ENCODE measurements at places on chromosomes 4 and X.

DNA sequence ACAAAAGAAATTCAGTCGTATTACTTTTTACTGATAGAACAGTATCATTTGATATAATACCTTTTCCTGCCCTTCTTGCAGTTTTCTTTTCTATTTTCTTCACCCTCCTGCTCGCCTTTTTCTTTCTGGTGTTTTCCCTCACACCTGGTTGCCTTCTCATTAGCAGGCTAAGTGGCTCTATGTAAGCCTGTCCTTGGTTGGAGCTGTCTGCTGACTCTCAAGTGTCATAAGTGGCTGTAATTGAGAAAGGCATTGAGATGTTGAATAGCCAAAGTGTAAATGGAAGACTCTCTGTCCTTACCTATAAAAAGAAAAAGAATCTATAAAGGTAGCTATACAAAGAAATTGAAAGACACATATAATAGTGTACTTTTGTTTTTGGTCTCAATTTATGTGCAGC is 180.7 kb downstream of the ADGRL3 start:
- H3K4me1 ChIP-seq, result no peaks in the 10 kb centered on the region
- no peak for DNase-seq
- no peak overlapping the region for H3K27ac ChIP-seq
- H3K4me3 ChIP-seq, result no peak overlapping the region
- H3K27me3 ChIP-seq, result no peaks in the 10 kb centered on the region

DNA sequence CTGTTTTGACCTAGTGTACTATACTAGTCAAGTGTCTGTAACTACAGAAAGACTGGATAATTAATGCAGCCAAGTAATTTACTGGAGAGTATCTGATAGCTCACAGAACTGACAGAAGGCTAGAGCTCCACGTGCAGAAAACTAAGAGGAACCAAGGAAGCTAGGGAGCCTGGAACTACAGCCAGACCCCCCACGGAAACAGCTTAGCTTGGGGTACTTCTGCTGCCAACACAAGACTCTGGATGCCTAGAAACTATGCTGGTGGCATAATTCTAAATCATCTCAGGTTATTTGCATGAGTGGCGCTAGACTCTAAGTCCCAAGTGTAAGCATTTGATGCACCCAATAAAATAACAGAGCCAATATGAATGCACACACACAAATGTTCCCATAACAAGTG is 26.5 kb downstream of the HUWE1 start:
- DNase-seq, result no peak
- H3K27ac ChIP-seq, result no peak overlapping the region
- H3K4me3 ChIP-seq, result no peak overlapping the region
- H3K4me1 ChIP-seq, result peaks cover 50% of the 10 kb centered on the region
- H3K36me3 ChIP-seq, result peaks cover 51% of the 10 kb centered on the region

- H3K27me3 ChIP-seq, result no peaks in the 10 kb centered on the region
- H3K36me3 ChIP-seq, result peaks cover 8% of the 10 kb centered on the region
- H3K4me3 ChIP-seq, result no peak overlapping the region
- no peak overlapping the region for H3K27ac ChIP-seq
These were observed 21.6 kb downstream of the TEC start for GRCh38 chr4:48247878-48248558.

DNA sequence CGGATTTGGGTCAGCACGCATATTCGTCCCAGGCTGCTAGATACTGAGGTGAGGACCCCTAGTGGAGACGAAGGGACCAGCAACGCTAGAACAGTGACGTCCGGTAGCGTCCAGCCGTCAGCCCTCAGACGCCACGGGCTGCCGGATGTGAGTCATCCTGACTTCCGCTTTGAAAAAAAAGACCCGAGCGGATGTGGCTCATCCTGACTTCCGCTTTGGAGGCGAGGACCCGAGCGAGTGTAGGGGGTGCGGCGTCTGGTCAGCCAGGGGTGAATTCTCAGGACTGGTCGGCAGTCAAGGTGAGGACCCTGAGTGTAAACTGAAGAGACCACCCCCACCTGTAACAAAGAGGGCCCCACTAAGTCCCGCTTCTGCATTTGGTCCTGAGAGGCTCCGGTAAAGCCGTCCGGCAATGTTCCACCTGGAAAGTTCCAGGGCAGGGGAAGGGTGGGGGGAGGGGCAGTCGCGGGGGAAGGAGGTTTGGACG is at the start of gene MAGEB2:
TSS of gene MAGEB2 (plus strand) at position 207 of the 487 bp plus-strand sequence. CDS start 3,018 bp downstream, outside the sequence.
- H3K36me3 ChIP-seq, result no peaks in the 10 kb centered on the region
- no peak within 1 kb of the TSS for H3K27ac ChIP-seq
- peaks cover 3% of the 10 kb centered on the region for H3K27me3 ChIP-seq
- no peak for DNase-seq

GRCh38 chr4:52241916-52242315 is 190.8 kb downstream of the SPATA18 start:
- no peak overlapping the region for H3K4me3 ChIP-seq
- H3K36me3 ChIP-seq, result peaks cover 5% of the 10 kb centered on the region
- H3K27me3 ChIP-seq, result peaks cover 5% of the 10 kb centered on the region
- H3K27ac ChIP-seq, result no peak overlapping the region
- DNase-seq, result no peak

DNA sequence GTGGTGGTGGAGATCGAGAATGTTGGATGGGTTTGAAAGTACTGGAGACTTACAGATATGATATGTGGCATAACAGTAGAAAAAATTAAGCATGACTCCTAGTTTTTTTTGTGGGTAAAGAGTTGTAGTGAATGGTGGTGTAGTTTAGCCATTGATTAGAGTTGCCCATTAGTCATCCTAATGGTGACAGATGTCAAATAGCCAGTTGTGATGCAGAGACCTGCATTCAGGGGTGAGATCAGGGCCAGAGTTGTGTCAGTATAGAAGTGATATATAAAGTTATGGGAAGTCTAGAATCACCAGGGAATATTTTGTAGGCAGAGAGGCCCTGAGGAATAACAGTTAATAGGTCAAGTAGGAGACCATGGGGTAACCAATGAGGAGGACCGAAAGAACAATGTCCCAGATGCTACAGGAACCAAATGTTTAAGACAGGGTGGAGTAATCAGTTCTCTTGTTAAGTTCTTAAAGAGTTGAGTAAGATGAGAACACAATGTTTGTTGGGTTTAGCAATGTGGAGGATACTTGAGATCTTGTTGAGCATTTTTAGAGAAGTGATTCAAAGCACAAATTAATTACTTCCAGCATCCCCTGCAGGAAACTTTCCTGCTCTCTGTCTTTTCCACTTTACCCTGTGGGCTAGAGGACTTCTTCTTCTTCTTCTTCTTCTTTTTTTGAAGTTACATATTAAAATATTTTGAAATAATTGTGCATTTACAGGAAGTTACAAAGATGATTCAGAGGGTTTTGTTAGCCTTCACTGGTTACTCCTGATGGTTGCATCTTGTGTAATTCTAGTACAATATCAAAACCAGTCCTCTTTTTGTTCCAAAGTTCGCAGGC is 13.3 kb downstream of the SGMS2 start:
- H3K4me3 ChIP-seq, result no peak overlapping the region
- no peak for DNase-seq
- no peaks in the 10 kb centered on the region for H3K36me3 ChIP-seq
- H3K27me3 ChIP-seq, result peaks cover 13% of the 10 kb centered on the region

DNA sequence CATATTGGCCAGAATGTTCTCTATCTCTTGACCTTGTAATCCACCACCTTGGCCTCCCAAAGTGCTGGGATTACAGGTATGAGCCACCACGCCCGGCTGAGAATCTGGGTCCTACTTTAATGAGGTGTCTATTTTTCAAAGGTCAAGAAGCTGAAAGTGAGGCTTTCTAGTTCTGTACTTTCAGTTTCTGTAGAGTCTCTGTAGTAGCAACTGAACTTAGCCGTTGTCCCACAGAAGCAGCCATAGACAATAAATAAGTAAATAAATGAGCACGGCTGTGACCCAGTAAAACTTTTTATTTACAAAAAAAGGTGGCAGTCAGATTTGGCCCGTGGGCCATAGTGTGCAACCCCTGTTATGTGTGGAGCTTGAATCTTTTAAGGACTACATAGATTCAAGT is 92.0 kb downstream of the FNIP2 start:
- H3K27me3 ChIP-seq, result no peaks in the 10 kb centered on the region
- no peak for DNase-seq
- H3K4me3 ChIP-seq, result no peak overlapping the region
- H3K4me1 ChIP-seq, result no peaks in the 10 kb centered on the region
- no peak overlapping the region for H3K27ac ChIP-seq

DNA sequence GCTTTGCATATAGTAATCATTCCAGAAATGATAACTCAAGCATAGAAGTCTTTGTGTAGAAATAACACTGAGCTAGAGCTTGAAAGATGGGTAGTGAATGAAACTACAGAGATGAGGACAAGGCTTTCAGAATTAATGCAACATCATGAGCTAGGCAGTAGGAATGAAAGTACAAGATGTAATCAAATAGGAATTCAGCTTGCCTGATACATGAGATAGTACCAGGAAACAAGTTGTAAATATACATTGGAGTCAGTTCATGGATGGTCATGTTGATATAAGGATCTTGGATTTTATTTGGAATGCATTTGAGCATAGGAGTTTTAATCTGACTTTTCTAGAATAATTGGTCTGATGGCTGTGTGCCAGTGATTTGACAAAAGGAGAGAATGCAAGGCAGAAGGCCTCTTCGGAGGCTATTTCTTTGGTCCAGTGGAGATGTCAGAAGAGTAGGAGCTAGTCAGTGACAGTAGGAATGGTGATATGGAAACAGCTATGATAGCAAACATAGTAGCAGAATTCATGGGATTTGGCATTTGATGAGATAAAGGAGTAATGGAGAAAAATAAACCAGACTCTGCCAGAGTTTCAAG is 206.4 kb upstream of the PACRGL start:
- no peaks in the 10 kb centered on the region for H3K27me3 ChIP-seq
- no peak for DNase-seq
- H3K27ac ChIP-seq, result no peak overlapping the region

DNA sequence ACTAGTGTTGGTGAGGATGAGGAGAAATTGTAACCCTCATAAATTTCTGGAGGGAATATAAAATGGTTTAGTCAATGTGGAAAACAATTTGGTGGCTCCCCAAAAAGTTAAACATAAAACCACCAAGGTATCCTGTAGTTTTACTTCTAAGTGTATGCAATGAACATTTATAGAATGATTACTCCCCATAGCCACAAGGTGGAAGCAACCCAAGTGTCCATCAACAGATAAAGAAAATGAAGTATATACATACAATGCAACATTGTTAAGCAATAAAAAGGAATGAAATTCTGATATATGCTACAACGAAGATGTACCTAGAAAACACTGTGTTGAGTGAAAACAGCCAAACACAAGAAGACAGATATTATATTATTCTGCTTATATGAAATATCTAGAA is 569.1 kb upstream of the GRID2 start:
- no peaks in the 10 kb centered on the region for H3K4me1 ChIP-seq
- H3K4me3 ChIP-seq, result no peak overlapping the region
- no peak overlapping the region for H3K27ac ChIP-seq

- H3K4me1 ChIP-seq, result no peaks in the 10 kb centered on the region
- H3K36me3 ChIP-seq, result no peaks in the 10 kb centered on the region
- no peaks in the 10 kb centered on the region for H3K27me3 ChIP-seq
- H3K4me3 ChIP-seq, result no peak overlapping the region
- H3K27ac ChIP-seq, result no peak overlapping the region
These were observed 1023.1 kb downstream of the SH3BGRL start for GRCh38 chrX:82224961-82225360.

- no peak overlapping the region for H3K27ac ChIP-seq
- no peak for DNase-seq
- no peaks in the 10 kb centered on the region for H3K27me3 ChIP-seq
- H3K36me3 ChIP-seq, result peaks cover 29% of the 10 kb centered on the region
These were observed 89.5 kb downstream of the LCORL start for GRCh38 chr4:17932041-17932440.

- H3K27me3 ChIP-seq, result no peaks in the 10 kb centered on the region
- H3K4me1 ChIP-seq, result no peaks in the 10 kb centered on the region
- DNase-seq, result no peak
- no peak overlapping the region for H3K4me3 ChIP-seq
- H3K27ac ChIP-seq, result no peak overlapping the region
- no peaks in the 10 kb centered on the region for H3K36me3 ChIP-seq
These were observed 537.1 kb upstream of the CXorf51A start for GRCh38 chrX:147351644-147352043.

GRCh38 chrX:40816906-40817305 is 81.6 kb upstream of the MED14 start:
- H3K36me3 ChIP-seq, result peaks cover 6% of the 10 kb centered on the region
- no peak overlapping the region for H3K4me3 ChIP-seq

DNA sequence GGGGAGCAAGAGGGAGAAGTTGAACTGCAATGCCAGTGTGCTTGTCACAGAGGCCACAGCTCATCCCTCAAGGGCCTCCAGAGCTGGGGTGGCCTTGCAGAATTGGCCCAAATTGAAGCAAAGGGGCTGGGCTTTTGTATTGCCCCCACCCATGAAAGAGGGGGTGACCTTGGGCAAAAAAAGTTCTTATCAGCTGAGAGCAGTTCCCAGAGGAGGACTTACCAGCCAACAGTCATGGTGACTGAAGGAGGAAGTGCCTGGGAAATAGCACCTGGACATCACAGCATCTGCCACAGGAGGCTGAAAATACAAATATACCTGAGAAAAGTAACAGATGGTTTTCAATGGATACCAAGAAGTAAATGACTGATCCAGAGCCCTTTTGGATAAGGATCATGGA is 262.4 kb downstream of the MID1IP1 start:
- no peaks in the 10 kb centered on the region for H3K36me3 ChIP-seq
- H3K27me3 ChIP-seq, result no peaks in the 10 kb centered on the region
- no peak for DNase-seq
- no peak overlapping the region for H3K4me3 ChIP-seq

DNA sequence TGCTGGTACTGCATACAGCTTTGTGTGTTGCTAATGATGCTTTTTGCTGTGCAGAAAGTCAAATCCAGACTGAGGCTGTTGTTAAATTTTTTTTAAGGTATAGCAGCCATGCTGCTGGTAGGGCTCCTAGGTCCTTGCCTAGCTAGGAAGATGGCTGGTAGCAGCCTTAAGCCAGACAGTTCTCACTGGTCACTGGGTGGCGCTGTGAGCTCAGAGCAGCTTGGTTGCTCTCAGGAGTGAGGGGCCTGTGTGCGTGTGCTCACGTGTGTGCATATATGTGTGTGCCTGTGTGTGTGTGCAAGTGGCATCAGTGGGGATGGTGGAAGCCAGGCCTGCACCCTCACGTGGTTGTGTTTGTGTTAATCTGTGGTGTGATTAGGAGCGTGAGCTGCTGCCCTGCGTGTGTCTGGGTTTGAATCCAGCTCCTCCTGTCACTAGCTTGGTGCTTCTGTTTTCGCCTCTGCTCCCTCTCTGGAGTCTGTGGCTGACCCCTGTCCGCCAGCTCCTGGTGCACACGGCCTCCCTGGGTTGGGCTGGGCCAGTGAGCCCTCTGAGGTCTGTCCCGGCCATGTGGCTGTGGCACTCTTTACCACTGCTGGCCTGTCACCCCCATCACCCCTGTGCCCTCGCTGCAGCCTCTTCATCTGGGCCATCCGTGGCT is 46.1 kb downstream of the SORCS2 start:
- no peaks in the 10 kb centered on the region for H3K4me1 ChIP-seq
- H3K4me3 ChIP-seq, result no peak overlapping the region
- DNase-seq, result no peak
- H3K27me3 ChIP-seq, result no peaks in the 10 kb centered on the region
- no peaks in the 10 kb centered on the region for H3K36me3 ChIP-seq

GRCh38 chr4:14452001-14452400 is 550.3 kb upstream of the CPEB2 start:
- H3K27ac ChIP-seq, result no peak overlapping the region
- no peaks in the 10 kb centered on the region for H3K36me3 ChIP-seq
- DNase-seq, result no peak
- H3K27me3 ChIP-seq, result peaks cover 2% of the 10 kb centered on the region
- H3K4me3 ChIP-seq, result no peak overlapping the region
